NCI-H1048 (cell line): ENCODE measurements at places on chromosomes 16 and 17.

DNA sequence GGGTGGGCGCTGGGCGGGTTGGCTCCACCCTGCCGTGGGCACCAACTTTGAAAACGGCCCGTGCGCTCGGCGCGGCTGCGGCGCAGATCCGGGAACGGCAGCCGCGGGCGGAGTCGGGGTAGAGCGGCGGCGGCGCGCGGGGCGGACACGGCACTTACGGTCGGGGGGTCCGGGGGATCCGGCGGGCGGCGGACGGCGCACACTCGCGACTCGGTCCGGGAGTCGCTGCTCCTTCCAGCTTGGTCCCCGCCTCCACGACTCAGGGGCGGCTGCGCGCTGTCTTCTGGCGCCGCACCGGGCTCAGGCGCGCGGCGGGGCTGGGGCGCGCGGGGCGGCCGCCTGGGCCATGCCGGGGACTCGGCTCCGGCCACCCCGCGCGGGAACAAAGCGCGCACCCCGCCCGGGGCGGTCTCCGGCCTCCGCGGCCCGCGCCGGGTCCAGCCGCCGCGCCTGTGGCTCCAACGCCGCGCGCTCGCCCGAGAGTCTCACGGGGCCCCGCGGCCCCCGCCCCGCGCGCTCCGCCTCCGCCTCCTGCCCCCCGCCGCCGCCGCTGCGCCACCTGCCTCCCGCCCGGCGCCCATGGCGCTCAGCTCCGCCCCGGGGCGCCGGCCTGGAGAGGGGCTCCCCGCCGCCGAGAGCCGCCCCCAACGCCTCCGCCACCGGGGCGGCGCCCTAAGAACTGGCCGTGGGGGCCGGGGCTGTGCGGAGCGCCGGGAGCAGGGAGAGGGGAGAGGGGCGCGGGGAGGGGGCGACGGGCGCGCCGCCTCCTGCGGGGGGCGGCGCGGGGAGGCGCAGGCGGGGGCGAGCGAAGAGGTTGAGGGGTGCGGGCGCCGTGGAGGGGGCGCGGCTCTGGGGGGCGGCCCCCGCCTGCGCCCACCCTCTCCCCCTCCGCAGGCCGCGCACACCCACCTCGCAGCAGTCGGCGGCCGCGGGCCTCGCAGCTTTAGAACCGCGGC, 35.9 kb downstream of the CBFA2T3 start:
- no peak for DNase-seq

DNA sequence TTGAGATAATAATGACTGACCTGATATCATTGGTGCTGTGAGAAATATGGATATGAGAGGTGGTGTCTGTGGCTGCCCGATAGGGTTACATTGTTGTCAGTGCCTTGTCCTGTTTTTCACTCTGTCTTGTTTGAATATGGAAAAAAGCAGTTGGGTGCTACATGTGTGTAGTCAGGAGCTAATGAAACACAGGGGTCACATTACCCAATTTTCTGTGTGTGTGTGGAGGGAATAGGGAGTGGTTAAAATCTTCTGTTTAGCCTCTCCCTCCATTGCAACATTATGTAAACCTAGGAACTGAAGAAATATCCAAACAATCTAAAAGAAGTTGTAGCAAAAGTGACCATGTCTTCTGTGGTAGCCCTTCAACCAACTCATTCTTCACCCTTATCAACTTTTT, 527.7 kb upstream of the SOX9 start:
- no peak for DNase-seq

GRCh38 chr16:35306915-35307314, 1847.5 kb downstream of the TP53TG3F start:
- no peak for DNase-seq

GRCh38 chr17:77352996-77353395, 212.2 kb downstream of the SEC14L1 start:
- no peak for DNase-seq

DNA sequence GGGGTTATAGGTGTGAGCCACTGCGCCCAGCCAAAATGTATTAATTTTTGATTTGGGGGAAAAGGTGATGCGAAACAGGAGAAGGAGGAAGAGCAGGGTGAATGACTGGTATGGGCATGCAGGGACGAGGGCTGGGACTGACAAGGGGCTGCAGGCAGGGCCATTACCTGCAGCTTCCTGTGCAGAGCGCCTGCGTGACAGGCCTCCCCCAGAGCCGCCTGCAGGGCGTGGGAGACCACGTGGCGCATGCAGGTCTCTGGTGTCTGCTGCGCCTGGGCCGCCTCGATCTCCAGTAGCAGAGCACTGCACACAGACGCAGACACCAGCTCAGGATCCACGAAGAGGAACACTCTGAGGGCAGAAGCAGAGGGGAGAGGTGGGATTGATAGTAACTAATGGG, 32.4 kb downstream of the PIK3R6 start:
- no peak for DNase-seq

DNA sequence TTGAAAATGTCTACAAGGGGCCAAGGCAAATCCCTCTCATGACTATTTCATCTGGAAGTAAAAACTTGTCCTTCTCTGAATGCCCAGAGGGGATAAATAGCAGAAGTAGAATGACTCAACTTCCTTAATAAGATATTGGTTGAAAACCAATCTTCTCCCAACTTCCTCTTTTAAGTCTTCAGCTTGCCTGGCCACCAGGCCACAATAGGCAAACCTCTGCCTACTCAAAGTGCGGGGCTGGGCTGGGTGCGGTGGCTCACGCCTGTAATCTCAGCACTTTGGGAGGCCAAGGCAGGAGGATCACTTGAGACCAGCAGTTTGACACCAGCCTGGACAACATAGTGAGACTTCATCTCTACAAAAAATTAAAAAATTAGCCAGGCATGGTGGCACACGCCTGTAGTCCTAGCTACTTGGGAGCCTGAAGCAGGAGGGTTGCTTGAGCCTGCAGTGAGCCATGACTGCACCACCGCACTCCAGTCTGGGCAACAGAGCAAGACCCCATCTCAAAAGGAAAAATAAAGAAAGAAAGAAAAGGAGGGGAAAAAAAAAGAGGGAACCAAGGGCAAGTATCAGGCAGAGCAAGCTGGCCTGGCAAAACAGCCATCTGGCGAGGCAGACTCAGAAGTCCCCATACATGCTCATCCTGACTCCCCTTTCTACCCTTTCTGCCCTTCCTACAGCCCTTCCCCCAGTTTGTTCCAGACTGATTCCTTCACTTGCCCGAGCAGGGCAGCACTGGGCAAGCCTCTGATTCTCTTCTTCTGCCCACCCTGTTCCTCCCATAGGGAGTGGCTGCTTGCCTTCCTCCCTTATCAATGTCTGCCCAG, 20.6 kb downstream of the MAP3K14 start:
- DNase-seq: no peak

DNA sequence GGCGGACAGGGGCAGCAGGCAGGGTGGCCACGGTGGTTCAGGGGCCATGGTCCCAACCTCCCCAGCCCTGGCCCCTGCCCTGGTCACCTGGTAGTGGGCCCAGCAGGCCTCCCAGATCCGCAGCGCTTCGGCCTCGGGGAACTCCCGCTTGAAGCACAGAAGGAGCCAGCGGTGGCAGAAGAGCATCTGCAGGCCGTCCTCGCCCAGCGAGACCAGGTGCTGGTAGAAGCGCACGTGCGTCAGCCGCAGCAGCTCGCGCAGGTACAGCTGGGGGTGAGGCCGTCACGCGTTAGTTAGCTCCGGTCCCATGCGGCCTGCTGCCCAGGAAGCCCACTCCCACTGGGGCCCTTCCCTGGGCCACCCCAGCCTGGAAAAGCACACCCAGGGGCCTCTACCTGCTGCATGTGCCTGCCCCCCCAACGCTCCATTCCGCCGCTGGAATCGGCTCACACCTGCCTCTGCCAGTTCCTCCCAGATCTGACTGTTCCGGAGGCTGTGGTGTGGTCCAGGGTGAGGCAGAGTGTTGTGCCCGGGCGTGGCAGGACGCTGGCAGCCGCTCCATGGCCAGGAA, 90.8 kb downstream of the TBC1D16 start:
- DNase-seq: no peak

- no peak for DNase-seq
Measured at GRCh38 chr16:7550096-7550495, 217.5 kb downstream of the RBFOX1 start.

DNA sequence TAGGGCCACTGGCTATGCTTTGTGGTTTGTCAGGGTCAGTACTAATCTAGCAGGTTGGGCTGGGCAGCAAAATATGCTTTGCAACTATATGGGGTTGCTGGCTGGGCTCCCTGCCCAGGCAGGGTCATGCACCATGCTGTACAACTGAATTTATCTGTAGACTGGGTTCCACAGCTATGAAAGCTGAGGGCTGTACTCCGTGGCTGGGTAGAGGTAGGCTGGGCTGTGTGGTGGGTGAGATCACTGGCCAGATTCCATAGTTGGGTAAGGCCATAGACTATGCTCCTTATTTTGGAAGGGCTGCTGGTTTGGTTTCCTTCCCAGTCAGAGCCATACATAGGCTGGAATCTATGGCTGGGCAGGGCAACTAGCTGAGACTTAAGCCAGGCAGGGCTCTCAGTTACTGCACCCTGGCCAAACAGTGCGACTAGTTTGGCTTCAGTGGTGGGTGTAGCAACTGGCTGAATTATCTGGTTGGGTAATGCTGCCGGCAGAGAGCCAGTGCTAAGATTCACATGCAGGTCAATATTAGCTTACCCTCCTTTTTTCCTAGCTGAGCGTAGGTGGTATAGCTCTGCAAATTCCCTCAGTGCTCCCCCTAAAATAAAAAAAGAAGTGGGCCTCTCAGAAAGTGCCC, 769.1 kb upstream of the CDH8 start:
- no peak for DNase-seq

GRCh38 chr17:7034955-7035590, 742 bp upstream of the SLC16A13 start:
- DNase-seq: no peak

- DNase-seq: no peak
Measured at GRCh38 chr17:45111850-45112249, 20.5 kb downstream of the PLCD3 start.

DNA sequence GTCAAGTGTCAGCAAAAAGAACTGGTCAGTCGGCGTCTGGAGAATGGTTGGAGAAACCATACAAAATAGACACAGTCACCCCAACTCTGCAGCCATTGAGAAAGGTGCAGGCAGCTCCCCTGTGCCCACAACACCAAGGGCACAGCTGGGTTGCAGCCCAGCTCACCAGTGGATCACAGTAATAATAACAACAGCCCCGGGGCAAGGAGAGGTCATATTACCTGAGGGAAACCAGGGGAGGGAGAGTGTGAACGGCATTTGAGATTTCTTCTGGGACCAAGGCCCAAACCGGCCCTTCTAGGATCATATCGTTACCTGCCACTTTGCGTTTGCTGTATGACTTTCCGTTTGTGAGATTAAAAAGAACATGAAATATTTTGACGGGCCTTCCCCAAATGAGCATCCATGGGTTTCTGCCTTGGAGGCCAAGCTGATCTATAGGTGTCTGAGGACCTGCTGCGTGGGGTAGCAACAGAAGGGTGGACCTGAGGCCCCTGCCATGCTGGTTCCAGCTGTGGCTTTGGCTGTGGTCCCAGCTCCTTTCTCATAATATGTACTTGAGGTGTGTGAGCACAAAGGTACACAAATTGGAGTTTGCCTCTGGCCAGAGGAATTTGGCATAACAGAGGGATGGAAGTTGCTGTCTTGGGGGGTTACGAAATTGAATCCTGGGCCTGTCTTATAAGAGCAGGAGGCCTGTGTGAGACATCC, 154.6 kb downstream of the CMIP start:
- no peak for DNase-seq

GRCh38 chr17:21399474-21400186, 23.5 kb downstream of the KCNJ12 start:
- no peak for DNase-seq

GRCh38 chr16:88331989-88332920, 50.5 kb upstream of the ZNF469 start:
- DNase-seq: no peak

GRCh38 chr16:1448536-1449116, 4.3 kb upstream of the CCDC154 start:
- no peak for DNase-seq

- DNase-seq: no peak
Measured at GRCh38 chr17:43070872-43071271, 45.8 kb downstream of the RND2 start.

DNA sequence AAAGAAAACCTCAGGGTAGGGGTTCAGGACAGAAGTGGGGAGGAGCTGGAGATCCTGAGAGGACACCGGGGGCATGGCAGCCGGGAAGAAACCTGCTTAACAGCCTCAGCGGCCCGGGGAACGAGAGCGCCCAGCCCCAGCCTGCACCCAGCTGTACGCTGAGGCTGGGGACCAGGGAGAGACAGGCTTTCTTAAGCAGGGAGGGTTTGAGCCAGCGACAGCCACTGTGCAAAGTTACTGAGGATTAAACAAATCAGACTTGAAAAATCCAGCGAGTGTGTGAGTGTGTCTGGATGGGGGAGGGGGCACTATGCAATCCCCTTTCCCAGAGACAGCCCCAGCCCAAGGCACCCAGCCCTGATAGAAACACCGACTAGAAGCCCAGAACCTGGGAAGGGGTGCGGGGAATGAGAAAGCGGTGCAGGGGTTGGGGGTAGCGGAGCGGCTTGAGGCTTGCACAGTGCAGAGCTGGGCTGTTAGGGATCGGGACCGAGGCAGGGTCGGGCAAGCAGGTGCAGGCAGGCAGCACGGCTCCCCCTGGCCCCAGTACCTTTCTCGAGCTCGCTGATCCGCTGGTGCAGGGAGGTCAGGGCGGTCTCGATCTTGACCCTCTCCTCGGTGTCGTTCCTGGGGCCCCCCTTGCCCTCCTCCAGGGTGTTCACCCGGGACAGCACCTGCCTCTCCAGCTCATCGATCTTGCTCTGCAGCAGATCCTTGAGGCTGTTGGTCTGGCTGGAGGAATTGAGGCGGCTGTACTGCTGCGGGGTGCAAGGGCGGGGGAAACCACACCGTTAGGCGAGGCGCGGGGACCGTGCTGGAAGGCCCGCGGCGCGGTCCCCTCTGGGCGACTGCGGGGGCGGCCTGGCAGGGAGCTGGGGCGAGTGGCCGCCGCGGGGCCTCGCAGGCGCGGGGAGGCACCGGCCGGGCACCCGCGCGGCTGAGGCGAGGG, 1.2 kb downstream of the NPTX1 start:
- DNase-seq: no peak

GRCh38 chr16:28823291-28823872, 583 bp downstream of the ATXN2L start:
- no peak for DNase-seq

- no peak for DNase-seq
Measured at GRCh38 chr16:48687421-48688038, 77.5 kb upstream of the N4BP1 start.

GRCh38 chr16:68319185-68319908, 8.5 kb downstream of the PRMT7 start:
- no peak for DNase-seq

- no peak for DNase-seq
Measured at GRCh38 chr16:55487048-55487803, 8.2 kb downstream of the MMP2 start.

DNA sequence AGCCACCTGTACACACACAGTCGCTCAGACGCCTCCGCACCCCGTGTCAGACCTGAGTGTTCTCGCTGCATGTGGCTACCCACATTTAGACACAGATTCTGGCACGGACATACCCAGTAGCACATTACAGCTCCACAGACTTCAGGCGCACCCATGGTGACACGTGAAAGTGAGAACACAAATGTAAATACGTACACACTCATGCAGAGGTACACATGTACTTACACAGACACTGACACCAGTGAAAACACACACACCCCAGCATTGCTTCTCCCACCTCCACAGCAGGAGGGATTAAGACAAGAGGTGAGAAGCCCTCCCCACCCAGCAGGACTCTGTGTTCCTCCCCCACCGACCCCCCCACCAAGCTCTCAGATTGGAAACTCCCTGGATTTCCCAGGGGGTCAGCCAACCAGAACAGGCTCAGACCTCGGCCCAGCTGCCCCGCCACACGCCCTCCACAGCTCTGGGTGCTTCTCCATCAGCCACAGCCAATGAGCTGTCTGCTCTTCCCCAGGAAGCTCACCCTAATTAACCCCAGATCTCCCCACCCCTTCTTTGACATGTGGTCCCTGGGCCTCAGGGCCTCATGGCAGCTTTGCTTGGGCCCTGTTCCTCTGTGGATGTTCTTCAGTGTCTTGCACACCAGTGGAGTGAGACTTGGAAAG, 5.3 kb upstream of the FOXN1 start:
- no peak for DNase-seq
